Regular cardiac myocyte (primary cell): ENCODE measurements at places on chromosomes 2 and 18. TPM values are rescaled to one million over a fixed set of nuclear protein-coding genes. Genes with fewer than 3 reads are reported as not detected.

Gene ZNG1B
- total RNA-seq: 25.9 and 36.9 TPM in 2 replicates

Gene RGPD4
- under 0.01 TPM in 1 of 2 replicates, not detected in the other for total RNA-seq

Gene ITGA6
- 16.3 and 22.6 TPM in 2 replicates for total RNA-seq

Gene CCDC150
- total RNA-seq: 3.9 and 6.7 TPM in 2 replicates

Gene LOXHD1
- total RNA-seq: not detected in 2 replicates

Gene PDCD1
- not detected in 2 replicates for total RNA-seq

Gene CPS1
- total RNA-seq: 27.4 and 40.3 TPM in 2 replicates

Gene CNDP1
- total RNA-seq: not detected in 2 replicates

Gene SLC16A14
- total RNA-seq: 0.58 and 2.3 TPM in 2 replicates

Gene ASPRV1
- total RNA-seq: under 0.01 and 0.56 TPM in 2 replicates

Gene TMEFF2
- total RNA-seq: under 0.01 TPM in 2 replicates

Gene HRH4
- under 0.01 and 0.28 TPM in 2 replicates for total RNA-seq

Gene CCDC148
- 0.77 and 2.0 TPM in 2 replicates for total RNA-seq

Gene CFAP53
- total RNA-seq: under 0.01 and 0.85 TPM in 2 replicates

Gene INHA
- total RNA-seq: 0.56 TPM in 1 of 2 replicates, not detected in the other

Gene RGPD3
- total RNA-seq: 0.19 and 0.85 TPM in 2 replicates

Gene ARHGAP15
- not detected in 2 replicates for total RNA-seq

Gene TRIP12
- 254 and 256 TPM in 2 replicates for total RNA-seq

Gene KIF1A
- under 0.01 TPM in 1 of 2 replicates, not detected in the other for total RNA-seq

Gene GKN1
- not detected in 2 replicates for total RNA-seq

Gene PGAP1
- 5.2 and 11.0 TPM in 2 replicates for total RNA-seq

Gene EFEMP1
- total RNA-seq: 616 and 2,583 TPM in 2 replicates

Gene EDAR
- total RNA-seq: not detected in 2 replicates

Gene SPC25
- total RNA-seq: under 0.01 and 8.6 TPM in 2 replicates

Gene C2orf80
- total RNA-seq: not detected in 2 replicates

Gene CYTIP
- 5.0 and 5.9 TPM in 2 replicates for total RNA-seq

Gene AQP4
- total RNA-seq: under 0.01 TPM in 1 of 2 replicates, not detected in the other

Gene SCN7A
- total RNA-seq: under 0.01 and 0.19 TPM in 2 replicates

Gene FHOD3
- total RNA-seq: 2.3 and 9.9 TPM in 2 replicates

Gene CRYGD
- total RNA-seq: not detected in 2 replicates

Gene ASB18
- total RNA-seq: not detected in 2 replicates

Gene ATG16L1
- total RNA-seq: 29.0 and 37.6 TPM in 2 replicates

Gene TMEM178A
- total RNA-seq: 0.19 and 1.1 TPM in 2 replicates
